Purkinje cell (primary cell): ENCODE measurements at places on chromosomes 3 and 15. TPM values are rescaled to one million over a fixed set of nuclear protein-coding genes. Genes with fewer than 3 reads are reported as not detected.

FSTL1 gene
- 1.7 and 2.1 TPM in 2 replicates for polyA plus RNA-seq

ADGRG7 gene
- not detected in 2 replicates for polyA plus RNA-seq

KLHL24 gene
- 13.1 and 15.4 TPM in 2 replicates for polyA plus RNA-seq

COL6A6 gene
- 0.27 TPM in 1 of 2 replicates, not detected in the other for polyA plus RNA-seq

CADPS gene
- 72.5 and 134 TPM in 2 replicates for polyA plus RNA-seq

ARHGEF26 gene
- 6.3 and 10.9 TPM in 2 replicates for polyA plus RNA-seq

SMCO1 gene
- polyA plus RNA-seq, result 1.5 TPM in 1 of 2 replicates, not detected in the other

PLXND1 gene
- 0.67 and 0.83 TPM in 2 replicates for polyA plus RNA-seq

CACNA2D2 gene
- polyA plus RNA-seq, result 39.3 and 63.3 TPM in 2 replicates

CKMT1B gene
- polyA plus RNA-seq, result 73.4 and 92.8 TPM in 2 replicates

C2CD4A gene
- polyA plus RNA-seq, result not detected in 2 replicates

PFKFB4 gene
- polyA plus RNA-seq, result 0.43 and 2.6 TPM in 2 replicates

SLC28A1 gene
- not detected in 2 replicates for polyA plus RNA-seq

CHRNA5 gene
- polyA plus RNA-seq, result 0.16 and 7.7 TPM in 2 replicates

SH3GL3 gene
- polyA plus RNA-seq, result 2.9 and 22.6 TPM in 2 replicates

ABCF3 gene
- polyA plus RNA-seq, result 36.2 and 42.7 TPM in 2 replicates

EOMES gene
- polyA plus RNA-seq, result 0.18 and 0.52 TPM in 2 replicates

SPINK8 gene
- polyA plus RNA-seq, result not detected in 2 replicates

GAP43 gene
- polyA plus RNA-seq, result 21.3 and 152 TPM in 2 replicates

TGM4 gene
- not detected in 2 replicates for polyA plus RNA-seq

WDR49 gene
- polyA plus RNA-seq, result 3.2 and 6.9 TPM in 2 replicates

RASGRP1 gene
- polyA plus RNA-seq, result 2.1 and 12.9 TPM in 2 replicates

COL6A5 gene
- not detected in 2 replicates for polyA plus RNA-seq

LAMB2 gene
- polyA plus RNA-seq, result 12.6 and 20.2 TPM in 2 replicates

IL17RE gene
- polyA plus RNA-seq, result 0.42 TPM in 1 of 2 replicates, not detected in the other

U2SURP gene
- 156 and 202 TPM in 2 replicates for polyA plus RNA-seq

C3orf22 gene
- polyA plus RNA-seq, result not detected in 2 replicates

KNG1 gene
- not detected in 2 replicates for polyA plus RNA-seq

NME9 gene
- polyA plus RNA-seq, result 5.3 and 6.2 TPM in 2 replicates

SLC51B gene
- not detected in 2 replicates for polyA plus RNA-seq

C3orf80 gene
- polyA plus RNA-seq, result 11.7 and 14.2 TPM in 2 replicates

TMEM108 gene
- polyA plus RNA-seq, result 52.7 and 68.5 TPM in 2 replicates

NUDT16 gene
- polyA plus RNA-seq, result 6.7 and 6.9 TPM in 2 replicates

PYGO1 gene
- polyA plus RNA-seq, result 2.4 and 4.0 TPM in 2 replicates

USP8 gene
- 176 and 183 TPM in 2 replicates for polyA plus RNA-seq

RPUSD3 gene
- polyA plus RNA-seq, result 43.3 and 50.7 TPM in 2 replicates

TLR9 gene
- not detected in 2 replicates for polyA plus RNA-seq

PLSCR1 gene
- polyA plus RNA-seq, result 32.4 and 33.6 TPM in 2 replicates

GOLGA6L9 gene
- polyA plus RNA-seq, result 1.4 and 2.7 TPM in 2 replicates

ADIPOQ gene
- polyA plus RNA-seq, result not detected in 2 replicates
